ENCODE measurements at places on chromosomes 3 and 15. TPM values are rescaled to one million over a fixed set of nuclear protein-coding genes. Genes with fewer than 3 reads are reported as not detected.

Gene WNT5A
- total RNA-seq, result 36.4 TPM

Gene GNAT1
- total RNA-seq, result not detected

Gene IP6K2
- 30.2 TPM for total RNA-seq

Gene NOX5
- under 0.01 TPM for total RNA-seq
